ENCODE measurements at places on chromosomes 1 and 21.

- no peak for DNase-seq
Observed at GRCh38 chr21:27371975-27372331, 405.1 kb upstream of the ADAMTS5 start.

DNA sequence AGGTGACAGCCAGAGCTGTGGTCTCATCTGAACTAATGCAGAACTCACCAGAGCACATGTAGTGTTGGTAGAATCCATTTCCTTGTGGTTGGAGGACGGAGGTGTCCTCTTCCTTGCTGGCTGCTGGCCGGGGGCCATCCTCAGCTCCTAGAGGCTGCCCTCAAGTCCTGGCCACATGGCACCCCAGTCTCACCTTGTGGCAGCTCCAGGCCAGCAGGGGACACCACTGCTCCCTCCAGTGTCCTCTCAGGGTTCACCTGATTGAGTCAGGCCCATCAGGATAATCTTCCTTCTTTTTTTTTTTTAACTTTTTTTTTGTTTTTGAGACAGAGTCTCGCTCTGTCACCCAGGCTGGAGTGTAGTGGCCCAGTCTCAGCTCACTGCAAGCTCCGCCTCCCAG is 2.9 kb downstream of the KCNE1 start:
- DNase-seq: no peak

- no peak for DNase-seq
Observed at GRCh38 chr1:195951313-195951712, 656.9 kb downstream of the KCNT2 start.

- DNase-seq: peak; percentile 51
Observed at GRCh38 chr1:177753655-177754054, 216.2 kb downstream of the SEC16B start.
